ENCODE measurements at places on chromosomes 3 and 15. TPM values are rescaled to one million over a fixed set of nuclear protein-coding genes. Genes with fewer than 3 reads are reported as not detected.

The ACP3 gene
- under 0.01 TPM for total RNA-seq

The STRA6 gene
- total RNA-seq, result 0.36 TPM

The SAMMSON gene
- not detected for total RNA-seq

The ZNF35 gene
- total RNA-seq, result 14.7 TPM

The MED12L gene
- 2.2 TPM for total RNA-seq

The ALDH1A2 gene
- 1.1 TPM for total RNA-seq

The C3orf62 gene
- total RNA-seq, result 1.8 TPM
